ENCODE measurements at places on chromosomes 11 and 22.

DNA sequence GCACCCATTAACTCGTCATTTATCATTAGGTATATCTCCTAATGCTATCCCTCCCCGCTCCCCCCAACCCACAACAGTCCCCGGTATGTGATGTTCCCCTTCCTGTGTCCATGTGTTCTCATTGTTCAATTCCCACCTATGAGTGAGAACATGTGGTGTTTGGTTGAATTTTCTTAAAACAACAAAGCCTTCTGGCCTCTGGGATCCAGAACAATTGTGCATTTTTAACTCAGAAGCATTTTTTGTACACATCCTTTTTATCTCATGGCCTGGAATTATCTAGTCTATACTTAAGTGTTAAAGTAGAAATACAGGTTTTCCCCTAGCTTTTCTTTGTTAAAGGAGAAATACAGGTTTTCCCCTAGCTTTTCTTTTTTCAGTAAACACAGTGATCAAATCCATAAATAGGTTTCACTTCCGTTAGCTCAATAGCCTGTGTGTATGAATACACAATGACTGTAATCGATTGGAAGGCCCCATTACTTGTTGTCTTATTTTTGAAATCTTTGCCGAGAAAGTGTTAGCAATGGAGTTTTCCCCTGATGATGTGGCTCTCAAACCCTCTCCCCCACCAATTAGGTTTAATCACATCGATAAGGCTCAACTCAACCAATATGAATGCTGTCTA, 125.6 kb upstream of the PITPNB start:
- no peak for DNase-seq

DNA sequence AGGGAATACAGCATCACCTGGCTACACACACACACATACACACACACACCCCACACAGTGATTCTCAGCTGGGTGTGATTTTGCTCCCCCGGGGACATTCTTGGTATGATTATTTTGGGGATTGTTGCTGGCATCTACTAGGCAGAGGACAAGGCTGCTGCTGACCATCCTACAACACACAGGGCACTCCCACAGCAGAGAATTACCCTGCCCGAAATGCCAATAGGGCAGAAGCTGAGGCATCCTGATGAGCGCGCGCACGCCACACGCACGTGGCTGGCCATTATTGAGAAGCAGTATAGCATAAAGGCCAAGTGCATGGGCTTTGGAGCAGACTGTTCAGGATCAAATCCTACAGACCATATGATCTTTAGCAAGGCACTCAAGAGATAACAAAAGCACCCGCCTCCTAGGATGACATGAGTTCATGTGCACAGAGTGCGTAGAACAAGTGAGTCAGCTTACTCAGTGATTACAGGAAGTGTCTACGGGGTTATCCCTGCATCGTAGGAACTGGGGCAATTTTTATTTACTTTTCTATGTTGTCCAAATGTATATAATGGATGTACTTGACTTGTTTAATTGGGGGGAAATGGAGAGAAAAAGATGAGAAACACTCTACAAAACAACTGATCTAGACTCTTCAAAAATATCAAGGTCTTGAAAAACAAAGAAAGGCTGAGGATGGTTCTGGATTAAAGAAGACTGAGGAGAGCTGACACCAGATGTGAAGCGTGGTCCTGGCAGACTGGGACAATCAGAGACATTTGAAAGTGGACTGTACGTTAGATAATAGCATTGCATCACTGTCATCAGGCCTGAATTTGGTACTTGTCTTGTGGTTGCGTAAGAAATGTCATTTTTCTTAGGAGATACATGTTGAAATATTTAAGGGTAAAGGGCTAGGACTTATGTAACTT, 7.2 kb upstream of the EHD1 start:
- peak; percentile 4 for DNase-seq

DNA sequence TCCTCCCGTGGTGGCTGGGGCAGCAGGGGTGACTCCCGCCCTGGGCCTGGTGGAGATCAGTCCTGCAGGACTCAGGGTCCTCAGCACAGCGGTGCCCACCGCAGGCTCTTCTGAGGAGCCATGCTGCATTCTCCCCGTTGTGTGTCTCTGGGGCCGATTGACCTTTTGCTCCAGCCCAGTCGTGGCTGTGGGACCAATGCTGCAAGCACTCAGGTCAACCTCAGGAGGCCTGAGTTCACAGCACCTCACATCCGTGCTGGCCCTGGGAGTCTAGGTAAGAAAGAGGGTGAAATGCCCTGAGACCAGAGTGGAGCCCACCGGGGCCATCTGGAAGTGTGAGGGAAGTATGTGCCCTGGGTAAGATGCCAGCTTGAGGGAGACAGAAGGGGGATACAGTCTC, 316.1 kb upstream of the B3GAT1 start:
- no peak for DNase-seq

DNA sequence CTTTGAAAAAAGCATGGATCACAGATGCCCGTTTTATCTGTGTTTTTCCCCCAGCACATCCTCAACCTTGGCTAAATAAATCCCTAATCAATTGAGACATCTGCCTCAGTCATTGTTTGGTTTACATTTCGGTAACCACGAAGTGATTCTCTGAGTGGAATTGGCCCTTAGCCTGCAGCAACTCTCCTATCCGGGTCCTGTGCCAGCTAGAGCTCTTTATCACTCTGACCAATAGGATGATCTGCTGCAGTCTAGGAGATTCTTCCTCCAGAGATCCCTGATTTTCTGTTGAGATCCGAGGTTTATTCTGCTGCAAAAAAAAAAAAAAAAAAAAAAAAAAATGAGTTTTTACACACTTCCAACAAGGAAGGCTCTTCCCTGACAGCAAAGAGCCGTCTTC, 137.3 kb downstream of the KCNA4 start:
- no peak for DNase-seq

DNA sequence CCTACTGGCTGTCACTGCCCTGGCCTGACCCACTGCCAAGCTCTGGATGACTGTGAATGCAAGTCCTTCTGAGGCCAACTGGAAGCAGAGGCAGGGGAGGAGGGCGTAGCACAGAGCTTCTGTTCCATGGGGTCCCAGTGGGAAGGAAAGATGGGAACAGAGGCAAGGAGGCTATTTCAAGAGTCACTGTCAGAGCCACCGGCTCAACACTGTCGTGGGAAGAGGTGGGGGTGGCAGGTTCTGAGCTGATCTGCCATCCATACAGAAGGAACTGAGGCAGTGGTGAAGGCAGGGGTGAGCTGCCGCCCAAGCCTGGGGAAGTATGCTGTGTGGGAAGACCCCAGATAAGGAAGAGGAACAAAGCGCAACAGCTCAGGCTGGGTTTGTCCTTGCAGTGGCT, 54.7 kb downstream of the SGSM3 start:
- no peak for DNase-seq

DNA sequence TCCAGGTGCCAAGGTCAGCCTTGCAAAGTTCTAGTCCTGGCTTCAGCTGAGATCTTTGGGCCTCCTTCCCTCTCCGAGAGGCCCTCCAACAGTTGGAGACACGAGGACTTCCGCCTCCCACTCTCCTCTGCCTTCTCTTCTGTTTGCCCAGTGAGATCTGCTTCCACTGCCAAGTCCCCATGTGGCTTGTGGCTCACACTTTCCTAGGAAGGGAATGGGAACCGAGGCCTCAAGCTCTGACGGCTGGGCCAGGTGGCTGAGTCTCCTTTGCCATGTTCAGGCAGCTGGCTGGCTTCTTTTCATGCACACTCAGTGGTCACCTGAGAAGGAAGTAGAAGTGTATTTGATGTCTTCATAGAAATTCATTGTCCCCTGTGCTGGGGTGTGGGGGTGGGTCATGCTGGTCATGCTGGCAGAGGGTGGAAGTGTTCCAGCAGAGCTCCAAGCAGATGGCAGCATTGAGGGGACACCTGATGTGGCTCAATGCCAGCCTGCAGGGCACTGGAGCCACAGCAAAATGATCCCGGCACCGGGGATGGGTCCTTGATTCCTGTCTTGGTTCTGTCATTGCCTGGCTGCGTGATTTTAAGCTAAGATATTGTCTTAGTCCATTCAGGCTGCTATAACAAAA, 130.4 kb downstream of the ADAMTS15 start:
- DNase-seq: no peak

DNA sequence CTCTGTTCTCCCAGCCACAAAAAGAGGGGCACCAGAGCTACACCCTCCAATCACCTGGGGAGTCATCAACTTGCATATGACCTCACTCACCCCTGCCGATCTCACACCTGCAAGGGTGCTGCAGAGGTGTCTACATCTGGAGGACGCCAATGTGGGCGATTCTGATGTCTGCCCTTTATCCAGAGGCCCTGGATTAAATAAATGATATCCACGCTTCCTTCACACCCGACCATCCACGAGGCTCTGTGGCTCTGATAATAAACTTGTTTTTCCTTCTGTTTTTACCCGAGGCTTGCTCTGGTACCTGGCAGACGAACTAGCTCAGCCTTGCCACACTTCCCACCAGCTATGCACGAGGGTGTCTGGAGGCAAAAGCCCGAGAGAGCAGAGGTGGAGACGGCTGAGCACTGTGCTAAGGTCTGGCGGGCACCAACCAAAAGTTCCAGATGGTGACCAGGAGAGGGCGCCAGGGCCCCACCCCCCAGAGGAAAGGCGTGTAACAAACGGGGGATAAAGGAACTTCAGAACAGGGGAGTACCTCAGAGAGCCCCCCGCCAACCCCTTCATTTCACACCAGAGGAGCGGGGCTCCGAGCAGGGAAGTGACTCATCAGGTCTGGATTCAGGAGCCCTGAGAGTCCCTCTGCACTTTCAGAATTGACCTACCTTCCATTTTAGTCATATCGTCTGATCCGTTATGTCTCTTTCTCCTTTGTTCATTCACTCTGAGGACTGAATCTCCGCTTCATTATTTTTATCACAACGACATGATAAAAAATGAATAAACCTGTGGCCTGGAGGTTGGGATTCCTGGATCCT, 13.5 kb downstream of the SCN3B start:
- DNase-seq: no peak

DNA sequence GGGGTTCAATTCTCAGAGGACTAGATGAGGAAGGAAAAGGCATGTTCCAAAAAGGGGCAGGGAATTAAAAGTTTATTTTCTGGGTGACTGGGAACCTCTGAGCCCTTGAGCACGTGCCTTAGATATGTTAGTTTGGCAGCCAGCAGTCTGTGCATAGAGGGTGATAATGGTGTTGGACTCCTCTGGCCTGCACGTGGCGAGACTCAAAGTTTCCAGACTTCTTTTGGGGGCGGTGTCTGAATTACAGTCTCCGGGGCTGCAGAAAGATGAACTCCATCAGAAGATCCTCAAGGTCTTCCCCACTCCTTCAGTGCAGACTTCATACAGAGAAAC, 861 bp upstream of the ZNRF3 start:
- DNase-seq: no peak

GRCh38 chr11:134761386-134761785, 349.3 kb upstream of the B3GAT1 start:
- no peak for DNase-seq

GRCh38 chr11:119438599-119438998, 15.6 kb upstream of the THY1 start:
- DNase-seq: no peak

GRCh38 chr11:116035977-116036376, 531.8 kb upstream of the CADM1 start:
- peak; percentile 84 for DNase-seq

- no peak for DNase-seq
Observed at GRCh38 chr22:32745251-32745995, 56.1 kb upstream of the TIMP3 start.

DNA sequence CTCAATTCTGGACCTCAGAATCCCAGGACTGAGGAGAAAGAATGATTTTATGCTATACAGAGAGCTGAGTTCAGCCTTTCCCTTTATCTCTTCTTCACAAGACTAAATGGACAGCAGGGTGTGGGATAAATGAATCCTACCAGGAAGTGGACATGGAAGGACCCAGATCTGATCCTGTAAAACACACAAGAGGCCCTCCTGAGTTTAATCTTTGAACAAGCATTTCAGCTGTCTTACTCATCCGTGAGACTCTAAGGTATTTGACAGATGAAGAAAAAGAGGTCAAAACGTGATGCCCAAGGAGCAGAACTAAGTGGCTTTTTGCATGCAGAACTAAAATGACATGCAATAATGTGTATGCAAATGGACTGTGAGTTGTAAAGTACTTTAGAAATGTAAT, 511.3 kb downstream of the DLG2 start:
- no peak for DNase-seq

GRCh38 chr22:44497218-44497904, 672 bp downstream of the RTL6 start:
- no peak for DNase-seq

- DNase-seq: no peak
Observed at GRCh38 chr22:30020511-30020910, 59.8 kb upstream of the HORMAD2 start.

DNA sequence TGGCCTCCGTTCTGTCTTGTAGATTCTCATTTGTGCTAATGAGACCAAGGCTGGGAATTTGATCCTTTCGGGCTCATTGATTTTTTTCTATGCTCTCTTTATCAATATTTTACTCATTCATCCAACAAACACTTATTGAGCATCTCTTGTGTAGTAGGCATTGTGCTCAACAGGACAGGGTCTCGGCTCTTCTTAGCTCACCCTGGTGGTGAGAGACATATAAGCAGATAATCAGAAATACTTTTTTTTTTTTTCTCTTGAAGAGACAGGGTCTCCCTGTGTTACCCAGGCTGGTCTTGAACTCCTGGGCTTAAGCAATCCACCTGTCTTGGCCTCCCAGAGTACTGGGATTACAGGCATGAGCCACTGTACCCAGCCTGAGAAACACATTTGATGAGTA, 48.0 kb upstream of the SLC5A1 start:
- no peak for DNase-seq

GRCh38 chr11:1226226-1226985, 3.5 kb downstream of the MUC5B start:
- no peak for DNase-seq

DNA sequence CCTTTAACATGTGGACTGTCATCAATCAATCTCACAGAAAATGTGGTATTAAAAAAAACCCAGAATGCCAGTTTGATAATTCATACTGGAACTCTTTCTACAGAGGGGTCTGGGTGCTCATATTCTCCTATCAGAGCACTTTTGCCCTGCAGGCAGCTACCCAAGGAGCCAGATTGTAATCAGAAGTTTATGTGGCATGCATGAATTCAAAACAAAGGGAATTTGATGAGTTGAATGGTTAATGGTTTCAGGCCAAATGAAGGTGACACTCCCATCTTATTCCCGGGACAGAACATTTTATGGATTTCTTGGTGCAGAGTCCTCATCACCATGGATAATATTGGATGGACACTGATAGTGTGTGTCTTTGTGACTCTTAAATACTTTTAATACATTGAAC, 38.4 kb upstream of the CLPB start:
- no peak for DNase-seq

DNA sequence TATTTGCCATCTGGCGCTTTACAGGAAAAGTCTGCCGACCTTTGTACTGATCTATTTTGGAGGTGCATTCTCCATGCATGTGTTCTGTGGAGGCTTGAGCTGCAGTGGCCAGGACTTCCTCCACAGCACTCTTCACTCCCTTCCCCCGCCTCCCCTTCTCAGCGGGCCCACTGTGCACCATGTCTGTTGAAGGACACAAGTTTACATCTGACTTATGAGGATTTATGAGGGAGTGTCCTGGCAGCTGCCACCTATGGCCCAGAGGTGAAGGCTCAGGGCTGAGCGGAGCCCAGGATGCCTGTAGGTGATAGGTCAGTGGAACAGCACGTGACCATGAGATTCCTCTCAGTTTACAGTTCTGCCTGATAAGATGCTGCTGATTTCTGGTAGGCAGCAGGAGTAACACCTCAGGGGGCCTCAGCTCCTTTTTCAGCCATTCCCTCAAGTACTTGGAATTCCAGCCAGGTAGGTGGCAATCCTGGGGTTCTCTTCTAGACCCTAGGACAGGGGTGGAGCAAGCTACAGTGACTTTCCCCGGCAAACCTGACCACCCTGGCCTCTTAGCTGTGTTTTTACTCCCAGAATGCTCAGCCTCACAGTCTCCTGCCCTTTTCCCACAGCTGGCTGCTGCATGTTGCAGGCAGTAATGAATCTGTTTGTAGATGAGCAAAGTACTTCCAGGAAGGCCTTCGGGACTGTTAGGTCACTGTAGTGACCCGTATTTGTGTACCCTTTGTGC, 59.9 kb downstream of the PPFIBP2 start:
- no peak for DNase-seq
